ENCODE measurements at places on chromosomes 16 and 17. TPM values are rescaled to one million over a fixed set of nuclear protein-coding genes. Genes with fewer than 3 reads are reported as not detected.
A peak's percentile ranks its signal among the peaks of the same experiment; 100 is the strongest.

DNA sequence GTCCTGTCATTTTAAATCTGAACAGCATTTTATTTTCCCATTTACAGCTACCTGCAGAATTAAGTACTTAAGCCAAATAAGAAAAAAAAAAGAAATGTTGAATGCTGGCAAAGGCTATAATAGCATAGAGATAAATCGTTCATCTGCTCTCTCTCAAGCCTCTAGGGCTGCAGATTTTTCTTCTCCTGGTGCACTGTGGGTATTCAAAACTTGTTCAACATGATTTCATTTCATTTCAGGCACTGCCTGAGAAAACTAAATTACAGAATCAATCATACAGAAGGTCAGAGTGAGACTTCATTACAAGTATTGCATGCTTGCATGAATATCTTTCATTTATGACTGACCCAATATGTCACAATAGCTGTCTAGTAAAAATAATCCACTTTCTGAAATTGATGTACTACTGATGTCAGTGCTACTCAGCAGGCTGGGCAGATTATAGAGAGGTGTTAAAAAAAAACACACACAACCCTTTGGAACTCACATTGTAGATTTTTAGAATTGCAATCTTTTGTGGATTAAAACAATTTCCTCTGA, 86.2 kb downstream of the TOX3 start:
- H3K4me1 ChIP-seq, result no peaks in the 10 kb centered on the region
- H3K4me3 ChIP-seq, result no peak overlapping the region
- H3K27ac ChIP-seq, result no peak overlapping the region
- no peaks in the 10 kb centered on the region for H3K36me3 ChIP-seq

Gene PRAC1
- total RNA-seq, result not detected

DNA sequence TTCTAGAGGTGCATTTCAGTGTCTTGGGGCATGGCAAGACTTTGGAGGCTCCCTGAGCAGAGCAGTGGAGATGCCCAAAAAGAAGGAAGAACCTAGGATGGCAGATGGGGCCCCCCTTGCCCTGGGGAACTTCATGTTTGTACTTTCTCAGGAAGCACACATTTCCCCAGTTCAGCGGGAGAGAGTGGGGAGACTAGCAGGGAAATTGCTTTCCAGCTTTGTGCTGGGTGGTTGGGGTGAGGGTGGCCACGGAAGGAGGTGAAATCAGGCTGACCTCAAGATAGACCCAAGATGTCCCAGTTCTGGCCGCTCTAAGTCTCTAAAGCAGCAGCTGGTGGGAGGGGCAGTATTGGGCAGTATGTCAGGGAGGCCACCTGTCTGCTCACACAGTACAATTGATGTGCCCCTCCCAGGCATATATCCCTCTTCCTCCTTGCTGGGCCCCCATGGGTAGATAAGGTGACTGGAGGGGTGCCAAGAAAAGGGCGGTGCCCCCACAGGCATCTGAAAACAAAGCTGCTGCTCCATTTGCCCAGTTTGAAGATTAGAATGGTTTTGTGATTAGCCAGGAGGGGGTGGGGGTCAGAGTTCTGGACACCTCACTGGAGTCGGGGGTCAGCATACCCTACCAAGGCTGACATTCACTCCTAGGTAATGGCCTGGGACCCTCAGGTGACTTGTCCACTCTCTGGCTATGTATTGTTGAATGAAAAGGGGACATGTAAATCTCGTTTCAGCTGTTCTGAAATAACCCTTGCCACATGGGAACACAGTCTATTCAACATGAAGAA, 17.1 kb upstream of the NAGLU start:
- no peaks in the 10 kb centered on the region for H3K36me3 ChIP-seq
- peak; percentile 25 for DNase-seq

Gene KRTAP16-1
- not detected for total RNA-seq

- no peak overlapping the region for H3K27ac ChIP-seq
- H3K27me3 ChIP-seq, result no peaks in the 10 kb centered on the region
- no peak for DNase-seq
- no peak overlapping the region for H3K4me3 ChIP-seq
- H3K4me1 ChIP-seq, result peaks cover 13% of the 10 kb centered on the region
- no peaks in the 10 kb centered on the region for H3K36me3 ChIP-seq
Observed at GRCh38 chr16:23578101-23578830, 17.9 kb downstream of the NDUFAB1 start.

All from body of pancreas (tissue), 4 donors.